Body of pancreas (tissue), 4 donors: ENCODE measurements at places on chromosomes 6 and 20.

GRCh38 chr20:22052025-22052650 lies 346.7 kb downstream of the PAX1 start:
- DNase-seq: no peak

- no peak for DNase-seq
Measured at GRCh38 chr6:43399932-43400487, 27.3 kb upstream of the ABCC10 start.

GRCh38 chr20:33875534-33876026 lies 64.4 kb downstream of the CHMP4B start:
- no peak for DNase-seq

DNA sequence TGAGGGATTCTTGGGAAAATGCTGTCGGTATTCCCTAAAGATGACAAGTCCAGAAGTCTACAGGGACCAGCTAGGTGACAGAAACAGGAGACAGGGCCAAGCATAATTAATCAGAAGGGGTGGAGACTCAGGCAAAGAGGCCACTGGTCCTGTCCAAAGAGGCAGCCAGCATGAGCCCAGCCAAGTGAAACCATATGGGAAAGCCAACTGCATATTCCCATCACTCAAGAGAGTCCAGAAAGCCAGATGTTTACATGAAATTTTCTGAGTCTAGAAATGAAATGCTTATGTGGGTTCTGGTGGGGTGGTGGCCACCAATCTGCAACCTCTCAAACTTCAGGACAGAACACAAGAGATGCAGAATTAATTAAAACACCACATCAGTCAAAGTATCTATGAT lies 74.3 kb downstream of the ANKRD60 start:
- no peak for DNase-seq

DNA sequence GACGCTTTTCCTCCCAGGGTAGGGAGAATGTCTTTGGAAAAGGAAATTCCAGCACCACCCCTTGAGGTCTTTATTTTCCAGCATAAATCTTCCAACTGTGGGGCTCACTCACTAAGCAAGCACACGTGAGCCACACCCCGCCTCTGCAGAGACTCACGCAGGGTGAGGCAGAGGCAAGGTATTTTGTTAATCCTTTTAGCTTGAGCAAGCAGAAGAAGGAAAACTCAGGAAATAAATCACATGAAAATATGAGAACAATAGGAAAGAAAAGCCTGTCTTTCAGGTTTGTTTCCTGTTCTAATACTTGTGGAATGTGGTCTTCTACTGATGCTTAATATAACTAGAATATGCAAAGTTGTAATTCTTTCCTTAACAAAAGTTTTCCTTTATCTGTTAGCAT lies 4.1 kb upstream of the PHACTR2 start:
- DNase-seq: no peak

DNA sequence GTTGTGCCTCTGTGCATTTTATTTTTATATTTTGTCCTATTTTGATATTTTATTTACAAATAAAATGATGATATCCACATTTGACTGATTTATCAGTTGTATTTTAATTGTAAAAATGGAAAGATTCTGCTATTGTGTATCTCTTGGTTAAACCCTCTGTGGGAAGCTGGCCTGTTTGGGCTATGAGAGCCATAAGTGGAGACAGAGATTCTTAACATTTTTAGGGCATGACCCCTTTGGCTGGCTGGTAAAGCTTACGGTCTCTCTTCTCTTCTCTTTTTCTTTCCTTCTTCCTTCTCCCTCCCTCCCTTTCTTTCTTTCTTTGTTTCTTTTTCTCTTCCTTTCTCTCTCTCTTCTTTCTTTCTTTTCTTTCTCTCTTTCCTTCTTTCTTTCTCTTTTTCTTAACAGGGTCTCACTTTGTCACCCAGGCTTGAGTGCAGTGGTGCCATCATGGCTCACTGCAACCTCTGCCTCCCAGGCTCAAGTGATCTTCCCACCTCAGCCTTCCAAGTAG lies 172.3 kb upstream of the CDYL start:
- no peak for DNase-seq

GRCh38 chr6:5132731-5133130 lies 47.6 kb downstream of the PPP1R3G start:
- peak; percentile 37 for DNase-seq

DNA sequence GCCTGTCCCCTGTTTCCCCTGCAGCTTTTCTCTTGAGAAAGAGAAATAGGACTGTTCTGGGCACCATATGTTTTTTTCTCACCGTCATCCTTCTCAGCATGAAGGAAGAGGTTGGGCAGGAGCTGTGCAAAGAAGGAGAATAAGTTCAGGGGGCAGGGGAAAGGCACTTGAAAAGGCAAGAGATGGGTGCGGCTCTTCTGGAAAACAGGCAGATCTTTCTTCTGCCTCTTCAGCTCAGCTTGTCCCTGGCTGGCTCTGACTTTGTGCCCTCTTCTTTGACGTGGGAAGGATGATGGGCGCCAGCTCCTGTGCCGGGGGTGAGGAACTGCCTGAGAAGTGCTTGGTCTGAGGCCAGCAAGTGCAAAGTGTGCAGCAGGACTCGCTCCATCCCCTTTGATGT lies 206.5 kb downstream of the DOK5 start:
- no peak for DNase-seq

DNA sequence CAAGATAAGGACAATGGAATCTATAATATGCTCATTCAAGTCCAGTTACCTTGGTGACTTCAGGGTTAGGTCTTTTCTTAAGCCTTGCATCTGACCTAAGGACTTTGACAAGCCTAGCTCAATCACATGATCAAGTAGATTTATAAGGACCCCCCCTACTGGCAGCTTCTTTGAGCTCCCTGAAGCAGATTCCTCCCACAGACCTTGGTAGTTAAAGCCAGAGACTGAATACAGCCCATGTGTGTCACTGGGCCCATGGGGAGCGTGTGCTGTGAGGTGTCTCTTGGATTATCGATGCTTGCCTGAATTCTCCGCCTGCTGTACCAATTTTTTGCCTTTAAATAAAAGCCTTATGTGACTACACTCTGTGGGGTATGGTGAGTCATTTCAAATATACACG lies 372.7 kb upstream of the RGS17 start:
- DNase-seq: no peak

DNA sequence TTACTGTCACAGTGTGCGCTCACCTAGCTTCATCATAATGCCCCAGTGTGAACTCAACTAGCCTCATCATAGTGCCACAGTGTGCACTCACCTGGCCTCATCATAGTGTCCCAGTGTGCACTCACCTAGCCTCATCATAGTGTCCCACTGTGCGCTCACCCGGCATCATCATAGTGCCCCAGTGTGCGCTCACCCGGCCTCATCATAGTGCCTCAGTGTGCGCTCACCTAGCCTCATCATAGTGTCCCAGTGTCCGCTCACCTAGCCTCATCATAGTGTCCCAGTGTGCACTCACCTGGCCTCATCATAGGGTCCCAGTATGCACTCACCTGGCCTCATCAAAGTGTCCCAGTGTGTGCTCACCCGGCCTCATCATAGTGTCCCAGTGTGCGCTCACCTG lies 10.6 kb downstream of the TMEM242 start:
- DNase-seq: no peak

DNA sequence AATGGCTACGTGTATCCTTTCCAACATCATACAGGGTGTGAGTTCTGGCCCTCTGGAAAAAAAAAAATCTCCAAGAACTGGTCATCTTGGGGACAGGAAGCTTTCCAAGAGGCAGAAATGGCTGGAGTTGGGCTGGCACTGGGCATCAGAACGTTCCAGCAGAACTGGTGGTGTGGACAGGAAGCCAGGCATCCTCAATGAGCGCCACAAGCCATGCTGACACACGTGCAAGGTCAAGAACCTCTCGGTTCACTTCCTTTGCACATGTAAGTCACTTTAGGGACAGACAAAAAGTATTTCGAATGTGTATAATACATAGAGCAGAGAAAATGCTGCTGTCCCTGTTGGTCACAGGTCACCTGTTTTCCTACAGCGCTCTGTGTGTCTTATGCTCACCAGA lies 27.4 kb upstream of the RIN2 start:
- no peak for DNase-seq

DNA sequence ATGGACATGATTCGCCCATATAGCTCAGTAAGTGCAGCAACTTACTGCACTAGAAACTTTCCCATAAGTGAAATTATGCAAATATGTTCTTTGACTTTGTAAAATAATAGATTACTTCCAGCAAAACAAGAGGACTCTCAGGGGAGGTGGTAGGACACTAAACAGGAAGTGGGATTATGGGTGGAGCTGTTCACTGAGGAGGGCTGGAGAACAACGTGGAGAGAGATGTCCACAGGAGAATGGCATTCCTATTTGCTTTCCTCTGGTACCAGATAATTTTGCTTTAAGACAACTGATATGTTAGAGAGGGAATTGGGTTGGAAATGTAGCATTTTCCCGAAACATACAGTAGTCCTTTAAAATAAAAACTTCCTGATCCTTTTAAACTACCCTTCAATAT lies 3.7 kb downstream of the TPD52L1 start:
- DNase-seq: no peak

DNA sequence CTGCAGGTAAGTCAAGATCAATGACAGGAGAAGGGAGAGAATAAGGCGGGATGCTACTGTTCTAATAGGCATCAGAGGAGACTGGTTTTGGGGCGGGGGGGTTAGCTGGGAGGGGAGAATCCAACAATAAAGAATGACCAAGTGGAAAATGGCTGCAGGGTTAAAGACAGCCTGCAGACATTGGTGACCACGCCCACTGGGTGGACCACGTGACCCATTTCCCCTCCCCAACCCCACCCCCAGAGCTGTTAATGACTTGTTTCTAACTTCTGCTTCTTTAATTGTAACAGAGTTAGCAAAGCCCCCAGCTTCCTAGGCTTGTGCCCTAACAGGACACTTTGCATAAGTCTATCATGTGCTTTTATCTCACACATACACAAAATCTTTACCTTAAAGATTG lies 344.5 kb downstream of the KIF16B start:
- DNase-seq: no peak

GRCh38 chr20:24780674-24781417 lies 168.2 kb upstream of the CST7 start:
- DNase-seq: no peak

DNA sequence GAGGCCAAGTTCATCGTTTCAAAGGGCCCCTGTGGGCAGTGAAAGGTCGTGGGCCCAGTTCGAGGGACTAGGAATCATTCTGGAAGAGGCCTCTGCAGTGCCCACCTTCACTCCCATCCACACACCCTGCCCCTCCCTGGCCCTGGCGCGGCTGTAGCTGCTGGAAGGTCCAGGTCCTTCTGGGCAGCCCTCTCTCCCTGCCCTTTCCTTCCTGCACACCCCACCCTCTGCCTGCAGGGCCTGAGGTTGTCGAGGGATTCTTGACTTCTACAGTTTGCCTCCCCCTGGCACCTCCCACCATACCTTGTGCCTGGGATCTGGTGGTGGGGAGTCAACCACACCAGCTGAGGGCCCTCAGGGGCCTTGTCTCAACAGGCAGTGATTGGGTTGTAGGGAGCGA lies 4.5 kb upstream of the MYT1 start:
- DNase-seq: no peak

- DNase-seq: no peak
Measured at GRCh38 chr6:42366999-42367352, 84.8 kb downstream of the TRERF1 start.

DNA sequence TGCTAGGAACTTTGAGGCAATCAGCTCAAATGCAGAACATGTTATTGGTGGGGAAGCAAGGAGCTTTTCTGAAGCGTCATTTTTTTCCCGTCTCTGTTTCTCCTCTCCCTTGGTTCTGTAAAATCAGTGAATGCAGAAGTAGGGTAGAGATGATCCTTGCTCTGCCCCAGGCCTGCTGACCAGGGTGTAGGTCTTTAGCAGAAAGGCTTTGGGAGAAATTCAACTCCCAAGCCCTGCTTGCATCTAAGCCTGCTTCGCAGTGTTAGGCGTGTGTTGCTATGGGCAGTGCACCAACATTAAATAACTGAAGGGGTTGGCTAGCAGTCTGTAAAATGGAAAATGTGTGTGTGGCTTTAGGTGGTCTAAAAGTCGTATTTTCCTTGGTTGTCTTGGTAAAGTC lies 45.9 kb downstream of the SASH1 start:
- DNase-seq: no peak

DNA sequence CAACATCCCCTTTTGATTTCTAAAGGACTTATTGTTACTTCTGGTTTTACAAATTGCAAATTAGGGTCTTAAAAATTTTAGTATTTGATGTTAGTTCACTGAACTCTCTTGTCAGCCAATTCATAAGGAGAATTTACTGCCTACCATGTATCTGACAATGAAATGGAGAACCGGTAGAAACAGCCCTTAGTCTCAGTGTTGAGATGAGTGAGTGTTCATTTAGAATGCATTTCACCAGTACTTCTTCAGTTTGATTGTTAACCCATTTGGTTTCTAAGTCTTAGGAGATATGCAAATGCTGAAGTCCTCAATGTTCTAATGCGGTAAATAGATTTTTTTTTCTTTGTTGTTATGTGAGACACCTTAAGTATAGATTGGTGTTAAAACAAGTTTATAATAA lies 616.3 kb upstream of the FLRT3 start:
- no peak for DNase-seq

DNA sequence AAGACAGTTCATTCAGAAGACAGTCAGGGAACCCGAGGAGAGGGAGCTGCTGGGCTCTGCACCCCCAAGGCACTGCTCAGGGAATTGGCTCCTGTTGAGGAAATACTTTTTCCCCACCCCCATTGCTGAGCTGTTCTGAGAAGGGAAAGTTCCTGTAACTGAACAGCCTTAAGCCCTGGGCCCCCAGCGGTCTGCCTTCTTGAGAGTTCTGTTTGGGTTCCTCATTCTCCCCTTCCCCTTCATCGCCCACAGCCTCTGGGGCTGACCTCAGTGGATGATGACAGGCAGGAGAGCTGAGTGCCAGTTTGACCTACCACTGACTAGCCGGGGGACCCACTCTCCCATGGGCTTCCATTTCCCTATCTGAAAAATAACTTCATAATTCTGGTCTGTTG lies 10.7 kb downstream of the HCK start:
- DNase-seq: no peak

DNA sequence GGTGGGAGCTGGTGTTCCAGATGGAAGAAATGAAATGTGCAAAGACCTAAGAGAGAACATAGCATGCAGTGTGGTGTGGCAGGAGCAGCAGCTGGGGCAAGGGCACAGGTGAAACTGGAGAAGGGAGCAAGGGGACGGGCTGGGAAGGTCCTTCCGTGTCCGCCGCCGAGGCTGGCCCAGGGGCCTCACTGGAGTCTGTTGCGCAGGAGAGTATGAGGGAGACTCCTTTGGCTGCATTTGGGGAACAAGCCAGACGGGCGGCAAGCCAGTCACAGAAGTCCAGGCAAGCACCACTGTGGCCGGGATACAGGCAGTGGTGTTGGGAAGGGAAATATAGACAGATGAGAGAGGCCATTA lies 77.7 kb downstream of the GJA10 start:
- DNase-seq: no peak

- DNase-seq: no peak
Measured at GRCh38 chr6:137763436-137763835, 103.6 kb upstream of the TNFAIP3 start.
